ENCODE measurements at places on chromosomes 7 and 10.

GRCh38 chr10:29214551-29214950 lies 74.3 kb upstream of the LYZL1 start:
- DNase-seq: no peak

DNA sequence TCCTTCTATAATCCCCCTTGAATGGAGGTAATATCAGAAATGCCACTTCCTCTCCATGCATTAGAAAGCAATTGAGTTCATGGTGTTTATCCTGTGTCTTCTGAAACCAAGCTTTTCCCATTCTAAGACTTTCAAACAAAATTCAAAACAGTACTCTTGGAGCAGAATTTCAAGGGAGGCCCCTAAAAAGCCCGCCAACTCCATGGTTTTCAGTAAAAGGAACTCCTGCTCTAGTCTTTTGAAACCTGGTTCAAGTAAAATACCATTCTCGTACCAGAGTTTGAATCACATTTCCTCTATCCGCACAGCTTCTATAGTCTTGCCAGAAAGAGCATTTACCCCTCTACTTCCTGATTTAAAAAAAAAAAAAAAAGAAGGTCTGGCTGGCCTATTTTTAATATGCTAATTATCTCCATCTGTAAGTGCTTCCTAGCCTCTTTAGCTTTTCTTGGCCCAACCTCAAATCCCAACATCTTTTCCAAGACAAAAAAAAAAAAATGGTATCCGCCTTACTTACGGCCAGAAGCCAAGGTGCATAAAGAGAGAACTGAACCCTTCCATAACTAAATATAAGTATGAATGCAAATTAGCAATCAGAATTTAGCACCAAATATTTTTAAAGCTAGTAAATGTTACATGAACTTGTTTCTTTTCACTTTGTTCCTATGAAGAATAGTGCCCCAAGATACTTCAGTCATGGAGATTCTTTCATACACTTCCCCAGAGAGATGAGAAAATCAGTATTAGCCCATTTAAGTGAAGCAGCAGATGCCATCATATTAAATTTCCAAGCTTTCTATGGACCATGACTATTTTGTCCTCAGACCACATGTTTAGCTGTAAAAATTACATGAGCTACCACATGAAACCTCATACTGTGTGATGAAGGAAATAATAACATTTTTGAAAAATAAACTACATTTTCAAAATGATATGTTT lies 199.9 kb upstream of the FAM3C start:
- no peak for DNase-seq

GRCh38 chr7:114527589-114527988 lies 113.0 kb downstream of the FOXP2 start:
- DNase-seq: no peak

DNA sequence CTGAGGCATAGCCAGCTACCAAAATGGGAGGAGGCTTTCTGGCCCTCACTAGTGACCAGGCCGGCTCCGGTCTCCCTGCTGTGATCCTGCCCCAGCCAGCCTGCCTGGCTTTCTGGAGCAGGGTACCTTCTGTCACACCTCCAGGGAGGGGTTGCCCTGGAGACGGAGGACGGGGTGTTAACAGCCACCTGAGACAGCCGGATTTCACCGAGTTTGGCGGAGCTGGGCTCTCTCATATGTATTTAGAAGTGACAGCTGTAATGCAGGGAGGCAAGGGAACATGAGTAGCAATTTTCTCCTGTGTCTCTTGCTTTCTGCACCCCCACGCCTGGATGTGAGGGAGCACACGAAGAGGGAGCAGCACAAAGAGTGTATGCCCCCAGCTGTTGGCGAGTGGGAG lies 473.3 kb downstream of the PLXNA4 start:
- DNase-seq: no peak

- DNase-seq: no peak
Observed at GRCh38 chr7:47225387-47226131, 356.4 kb downstream of the TNS3 start.
